ENCODE measurements at places on chromosomes 16 and 17.
A peak's percentile ranks its signal among the peaks of the same experiment; 100 is the strongest.

- no peak for DNase-seq
Measured at GRCh38 chr16:17357307-17358062, 113.3 kb downstream of the XYLT1 start.

DNA sequence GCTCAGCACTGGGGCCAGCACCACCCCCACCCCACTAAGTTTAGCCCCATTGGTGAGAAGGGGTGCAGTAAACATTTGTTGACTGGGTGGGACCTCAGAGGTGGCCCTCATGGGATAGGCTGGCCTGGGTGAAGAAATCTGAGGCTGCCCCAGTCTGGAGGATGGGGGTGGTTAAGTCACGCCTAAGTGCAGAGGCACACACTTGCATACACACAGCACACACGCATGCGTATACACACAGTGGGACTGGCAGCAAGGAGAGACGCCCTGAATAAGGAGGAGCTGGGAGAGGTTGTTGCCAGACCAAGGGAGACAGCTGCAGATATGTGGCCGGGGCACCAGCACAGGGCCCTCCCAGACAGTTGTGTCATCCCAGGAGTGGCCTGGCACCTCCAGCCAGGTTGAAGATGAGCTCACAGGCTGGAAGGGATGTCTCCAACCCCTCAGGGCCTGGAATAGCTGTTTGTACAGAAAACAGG, 3.0 kb upstream of the BCAR1 start:
- DNase-seq, result no peak

DNA sequence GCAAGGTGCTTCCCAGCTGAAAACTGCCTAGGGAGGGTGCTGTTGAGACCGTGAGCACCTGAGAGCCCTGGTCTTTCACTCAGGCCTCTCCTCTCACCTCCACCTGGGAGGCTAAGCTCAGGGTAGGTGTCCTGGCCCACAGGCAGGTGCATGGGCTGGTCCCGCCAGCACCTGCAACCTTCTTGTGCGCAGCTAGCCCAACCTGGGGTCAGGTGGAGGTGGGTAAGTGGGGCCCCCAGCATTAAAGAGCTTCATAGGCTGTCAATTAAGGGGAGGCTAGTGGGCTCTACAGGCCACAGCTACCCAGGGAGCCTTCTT, 8.7 kb downstream of the ADCY7 start:
- DNase-seq, result no peak

DNA sequence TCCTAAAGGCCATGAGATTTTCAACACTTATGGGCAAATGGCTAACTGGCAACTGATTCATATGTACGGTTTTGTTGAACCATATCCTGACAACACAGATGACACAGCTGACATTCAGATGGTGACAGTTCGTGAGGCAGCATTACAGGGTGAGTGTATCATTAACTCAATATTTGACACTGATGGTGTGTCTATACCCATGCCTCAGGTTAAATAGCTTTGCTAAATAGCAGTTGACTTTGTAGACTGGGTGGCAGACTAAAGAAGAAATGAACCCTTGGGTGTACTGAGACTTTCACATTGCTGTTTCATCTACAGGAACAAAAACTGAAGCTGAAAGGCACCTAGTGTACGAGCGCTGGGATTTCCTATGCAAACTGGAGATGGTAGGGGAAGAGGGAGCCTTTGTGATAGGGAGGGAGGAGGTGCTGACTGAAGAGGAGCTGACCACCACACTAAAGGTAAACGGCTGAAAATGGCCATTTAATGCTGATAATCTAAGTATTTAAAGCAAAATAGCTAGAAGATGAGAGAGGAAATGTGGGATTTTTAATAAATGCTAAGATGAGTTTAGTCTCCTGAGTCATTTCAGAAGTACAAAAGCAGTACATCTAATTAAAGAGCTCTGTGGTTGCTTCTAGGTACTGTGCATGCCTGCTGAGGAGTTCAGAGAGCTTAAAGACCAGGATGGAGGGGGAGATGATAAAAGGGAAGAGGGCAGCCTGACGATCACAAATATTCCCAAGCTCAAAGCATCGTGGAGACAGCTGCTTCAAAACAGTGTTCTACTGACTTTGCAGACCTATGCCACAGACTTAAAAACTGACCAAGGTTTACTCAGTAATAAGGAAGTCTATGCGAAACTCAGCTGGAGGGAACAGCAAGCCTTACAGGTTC, 3.0 kb downstream of the SETD6 start:
- no peak for DNase-seq

- DNase-seq, result no peak
Measured at GRCh38 chr17:38605411-38605840, 326 bp downstream of the SRCIN1 start.

DNA sequence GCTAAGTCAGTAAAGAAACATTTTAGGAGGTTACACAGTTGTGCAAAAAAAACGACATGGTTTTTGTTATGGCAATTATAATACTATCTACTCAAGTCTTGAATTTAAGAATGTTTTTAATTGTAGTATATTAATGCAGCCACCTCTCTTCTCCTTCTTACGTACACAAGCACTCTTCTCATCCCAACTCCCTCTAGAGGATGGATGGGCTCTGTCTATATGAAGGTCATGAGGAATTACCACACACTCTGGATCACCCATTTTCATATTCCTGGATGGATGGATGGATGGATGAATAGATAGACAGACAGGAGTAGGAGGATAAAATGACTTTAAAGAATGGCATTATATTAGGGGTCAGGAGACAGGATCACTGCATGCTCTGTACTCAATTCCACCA, 120.0 kb downstream of the PHKB start:
- DNase-seq, result no peak

DNA sequence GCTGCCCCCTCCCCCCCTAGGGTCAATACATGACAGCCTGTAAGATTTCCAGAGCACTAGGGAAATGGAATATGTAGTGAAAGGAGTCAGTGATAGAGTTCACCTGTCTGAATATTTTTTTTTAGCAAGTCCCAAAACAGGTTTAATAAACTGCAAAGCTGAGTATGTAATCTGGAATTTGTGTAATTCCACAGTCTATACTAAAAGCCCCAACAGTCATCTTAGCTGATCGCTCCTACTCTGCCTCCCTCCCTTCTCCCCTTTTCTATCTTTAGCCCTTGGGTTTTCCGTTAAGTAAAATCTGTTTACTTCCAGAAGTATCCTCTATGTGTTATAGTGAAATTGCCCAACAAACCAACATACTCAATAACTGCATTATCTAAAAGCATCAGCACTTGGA, 3.5 kb downstream of the CDH13 start:
- DNase-seq, result no peak

DNA sequence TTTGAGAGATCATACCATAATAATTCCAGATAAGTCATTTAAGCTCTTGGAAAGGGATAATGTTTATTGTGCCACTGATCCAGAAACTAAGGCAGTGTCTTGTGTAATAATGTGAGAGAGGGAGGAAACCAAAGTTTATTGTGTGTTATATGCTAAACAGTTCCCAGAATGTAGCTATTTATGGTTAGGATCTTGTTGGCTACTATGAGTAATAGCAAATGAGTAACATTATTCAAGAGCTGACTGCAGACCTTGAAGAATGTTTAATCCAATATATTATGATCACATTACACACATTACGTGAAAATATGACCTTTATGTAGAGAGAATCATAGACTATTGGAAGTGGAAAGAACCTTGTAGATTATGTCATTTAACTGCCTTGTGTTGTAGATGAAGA, 139.5 kb downstream of the BCAS3 start:
- no peak for DNase-seq

DNA sequence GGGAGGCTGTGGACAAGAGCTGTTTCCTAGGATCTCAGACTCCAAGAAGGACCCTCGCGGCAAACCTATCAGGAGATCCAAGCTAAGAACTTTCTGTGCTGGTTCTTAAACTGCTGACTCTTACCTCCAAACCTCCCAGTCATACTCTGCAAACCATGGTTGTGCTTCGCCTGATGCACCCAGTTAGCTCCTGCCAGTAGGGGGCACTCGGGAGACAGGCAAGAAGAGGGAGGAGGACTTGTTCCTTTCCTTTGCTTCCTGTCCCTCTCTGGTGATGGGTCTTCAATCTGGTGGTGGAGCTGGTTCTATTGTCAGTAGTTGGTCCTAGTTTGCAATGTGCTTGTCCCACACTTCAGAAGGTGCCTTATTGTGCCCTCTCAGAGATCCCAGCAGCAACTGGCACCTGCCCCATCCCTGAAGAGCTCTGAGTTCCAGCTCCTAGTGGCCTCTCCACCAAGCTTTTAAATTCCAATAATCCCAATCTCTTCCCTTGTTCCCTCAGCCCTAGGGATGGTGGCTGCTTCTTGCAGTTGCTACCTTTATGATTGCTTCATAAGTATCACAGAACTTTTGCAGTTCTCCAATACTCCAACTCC, 113.5 kb upstream of the RPL38 start:
- peak; percentile 14 for DNase-seq

DNA sequence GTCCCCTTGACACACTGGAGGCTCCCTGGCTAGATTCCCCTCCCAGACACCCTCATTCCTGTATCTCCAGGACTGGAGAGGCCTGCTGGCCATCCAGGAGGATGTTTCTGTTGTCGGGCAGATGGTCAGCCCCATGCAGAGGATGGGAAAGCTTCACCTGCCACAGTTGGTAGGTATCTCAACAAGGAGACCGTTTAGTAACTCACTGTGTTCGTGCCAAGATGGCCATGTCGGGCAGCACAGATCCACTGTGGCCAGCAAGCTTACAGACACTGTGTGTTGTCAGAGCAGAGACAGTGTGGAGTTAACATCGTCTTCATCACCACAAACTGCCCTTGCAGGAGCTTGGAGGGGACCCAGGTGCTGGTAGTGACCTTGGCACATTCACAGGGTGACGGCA, 390.9 kb downstream of the SEC14L1 start:
- no peak for DNase-seq

All from CD4-positive, alpha-beta T cell treated with Interleukin-12 subunit alpha and Interleukin-12 subunit beta, for 1 hour (primary cell).